Glomerular endothelial cell (primary cell): ENCODE measurements at places on chromosomes 3 and 15. TPM values are rescaled to one million over a fixed set of nuclear protein-coding genes. Genes with fewer than 3 reads are reported as not detected.

DNA sequence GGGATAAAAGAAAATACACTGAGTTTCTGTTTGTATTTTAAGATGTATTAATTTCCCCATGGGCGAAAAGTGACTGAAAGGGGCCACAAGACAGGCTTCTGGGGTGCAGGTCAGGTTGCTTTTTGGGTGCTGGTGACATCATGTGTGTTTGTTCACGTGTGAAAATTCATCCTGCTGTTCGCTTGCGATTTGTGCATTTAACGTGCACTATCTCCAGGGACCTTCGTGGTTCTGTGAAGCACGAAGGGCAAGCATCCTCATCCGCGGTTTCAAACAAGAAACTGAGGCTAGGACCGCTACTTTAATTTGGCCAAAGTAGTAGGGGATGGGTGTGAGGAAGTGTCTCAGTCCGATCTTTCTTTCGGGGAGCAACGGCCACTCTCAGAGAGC is 1.6 kb upstream of the SMAD6 start:
- no peak for DNase-seq

DNA sequence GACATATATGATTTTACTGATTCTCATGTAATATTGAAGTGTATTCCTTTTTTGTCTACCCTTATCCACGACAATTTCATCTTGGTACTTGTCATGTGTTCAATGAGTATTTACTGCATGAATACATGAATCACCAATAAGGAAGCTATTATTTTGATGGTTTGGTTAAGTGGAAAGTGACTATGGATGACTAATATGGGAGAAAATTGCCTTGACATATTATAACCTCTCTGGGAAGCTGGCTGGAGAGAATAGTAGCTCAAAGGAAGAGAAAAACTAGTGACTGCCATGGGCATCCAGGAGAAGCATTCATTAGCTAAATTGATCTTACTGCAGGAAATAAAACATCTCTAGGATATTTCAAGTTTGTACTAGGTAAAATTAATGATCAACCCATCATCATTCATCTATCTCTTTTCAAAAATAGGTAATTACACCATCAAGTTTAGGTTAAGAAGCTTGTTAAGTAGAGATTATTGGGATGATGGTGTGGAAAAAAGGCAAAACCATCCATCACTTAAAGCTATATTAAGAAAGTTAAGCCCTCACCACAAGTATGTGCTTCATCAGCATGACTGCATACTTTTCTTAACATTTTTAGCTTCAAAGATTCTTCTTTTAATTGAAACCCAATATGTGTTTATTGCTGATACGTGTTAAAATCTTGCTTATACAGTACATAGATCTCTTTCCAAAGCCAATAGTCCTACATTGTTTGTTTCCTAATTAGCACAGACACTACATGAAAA is 455.2 kb upstream of the ARPP21 start:
- DNase-seq: no peak

DNA sequence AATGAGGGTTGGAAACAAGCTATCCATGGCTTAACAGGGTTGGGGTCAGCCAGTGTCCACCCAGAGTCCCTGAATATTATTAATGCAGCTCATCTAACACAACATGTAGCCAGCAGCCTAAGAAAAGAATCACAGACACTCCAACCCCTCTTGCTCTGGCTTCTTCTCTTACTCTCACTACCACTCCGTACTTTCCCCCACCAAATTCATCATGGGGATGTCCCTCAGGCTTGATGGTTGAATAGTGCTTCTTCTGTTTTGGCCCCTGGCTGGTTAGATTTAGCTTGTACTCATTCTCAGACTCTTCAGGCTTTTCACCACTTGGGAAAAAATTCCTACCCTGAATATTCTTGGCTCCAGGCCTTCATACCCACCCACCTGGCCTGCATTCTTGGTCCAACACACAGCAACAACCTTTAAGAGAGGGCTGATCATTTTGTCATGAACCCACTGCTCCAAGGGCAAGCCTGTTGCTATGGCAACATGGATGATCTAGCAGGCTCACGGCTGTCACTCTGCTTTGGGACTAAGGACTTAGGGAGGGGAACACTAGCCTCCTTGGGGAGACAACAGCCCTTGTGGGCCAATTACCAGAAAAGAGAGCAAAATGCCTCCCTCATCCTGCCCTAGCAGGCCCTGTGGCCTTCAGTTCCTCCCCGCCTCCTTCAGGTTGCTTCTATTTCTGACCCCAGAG is 9.4 kb upstream of the MED12L start:
- no peak for DNase-seq

- DNase-seq: no peak
Measured at GRCh38 chr3:144032531-144033239, 61.1 kb downstream of the DIPK2A start.

GRCh38 chr15:87667643-87668042 is 588.9 kb downstream of the NTRK3 start:
- DNase-seq: no peak

The PPP1R14D gene
- total RNA-seq: not detected in 2 replicates

The TXNRD3 gene
- total RNA-seq: 5.4 and 5.6 TPM in 2 replicates

- DNase-seq: no peak
Measured at GRCh38 chr3:7166460-7166859, 305.5 kb downstream of the GRM7 start.

GRCh38 chr3:113630956-113631542 is 65.4 kb downstream of the USF3 start:
- no peak for DNase-seq

- DNase-seq: no peak
Measured at GRCh38 chr3:133812872-133813271, 7.3 kb downstream of the SRPRB start.

- DNase-seq: no peak
Measured at GRCh38 chr15:89175617-89176191, 45.7 kb downstream of the RLBP1 start.

DNA sequence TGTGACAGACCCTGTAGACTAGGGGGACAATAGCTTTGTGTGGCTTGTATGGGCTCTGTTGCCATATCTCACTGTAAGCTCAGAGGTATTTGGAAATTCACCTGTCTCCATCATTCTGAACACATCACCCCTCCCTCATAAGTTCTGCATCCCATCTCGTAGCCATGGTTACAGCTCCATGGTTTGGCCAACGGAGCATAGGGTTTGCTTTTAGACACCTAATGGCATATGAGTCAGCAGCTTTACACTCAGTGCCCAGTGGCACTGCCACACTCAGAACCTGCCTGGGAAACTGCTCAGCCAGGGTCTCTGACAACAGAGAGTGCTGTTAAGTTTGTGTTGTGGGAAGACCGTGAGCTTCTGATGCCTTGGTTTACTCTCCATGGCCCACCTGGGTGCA is 67.3 kb downstream of the CCK start:
- DNase-seq: no peak

GRCh38 chr15:40392986-40393948 is 10.7 kb downstream of the KNSTRN start:
- DNase-seq: no peak

The IQCH gene
- total RNA-seq: 1.1 and 1.5 TPM in 2 replicates

GRCh38 chr15:26179906-26180305 is 316.8 kb upstream of the ATP10A start:
- DNase-seq: no peak

The ZNF774 gene
- 1.3 and 1.6 TPM in 2 replicates for total RNA-seq

The CD200R1 gene
- not detected in 2 replicates for total RNA-seq

GRCh38 chr3:149511040-149511626 is 36.6 kb downstream of the TM4SF4 start:
- DNase-seq: no peak

- no peak for DNase-seq
Measured at GRCh38 chr3:182212479-182213076, 500.9 kb downstream of the SOX2 start.

The PRSS50 gene
- total RNA-seq: not detected in 2 replicates

The CELF6 gene
- 0.05 and 1.5 TPM in 2 replicates for total RNA-seq

The ECE2 gene
- not detected in 2 replicates for total RNA-seq

The SLC41A3 gene
- 44.7 and 45.7 TPM in 2 replicates for total RNA-seq

- DNase-seq: no peak
Measured at GRCh38 chr3:37887062-37887461, 25.4 kb downstream of the CTDSPL start.

DNA sequence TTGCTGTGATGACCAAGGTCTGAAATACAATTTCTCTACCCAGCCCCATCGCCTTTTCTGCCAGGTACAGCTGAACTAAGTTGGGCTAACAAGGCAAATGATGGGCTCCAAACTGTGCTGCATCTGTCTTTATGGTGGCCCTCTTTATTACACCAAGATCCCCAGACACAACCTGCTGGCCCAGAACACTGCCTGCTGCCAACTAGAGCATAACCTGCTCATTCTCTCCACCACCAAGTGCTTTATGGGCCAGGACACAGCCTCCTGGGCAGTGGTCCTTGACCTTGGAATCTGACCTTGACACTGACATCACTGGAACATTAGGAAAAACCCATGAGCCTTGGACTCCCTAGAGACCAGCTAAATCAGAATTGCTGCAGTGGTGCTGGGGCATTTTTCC is 3.3 kb downstream of the LINS1 start:
- DNase-seq: no peak

The OXSM gene
- 8.9 and 26.9 TPM in 2 replicates for total RNA-seq

GRCh38 chr3:187336322-187336721 is 31.9 kb upstream of the RTP4 start:
- DNase-seq: no peak

DNA sequence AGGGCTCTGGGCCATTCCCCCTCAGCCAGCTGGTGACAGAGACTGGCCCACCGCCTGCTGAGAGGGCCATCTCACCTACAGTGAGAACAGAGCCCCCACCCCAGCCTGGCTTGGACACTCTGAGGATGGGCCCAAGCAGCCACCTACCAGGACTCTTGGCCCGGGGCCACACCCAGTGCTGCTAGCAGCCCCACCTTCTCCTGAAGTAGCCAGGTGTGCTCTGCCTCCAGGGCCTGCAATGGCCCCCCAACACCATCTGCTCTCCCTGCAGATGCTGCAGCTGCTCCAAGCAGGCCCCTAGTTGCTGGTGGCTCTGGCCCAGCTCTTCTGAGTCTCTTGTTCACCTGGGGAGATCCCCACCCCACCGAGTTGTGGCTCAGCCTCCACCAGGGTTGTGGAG is 6.8 kb upstream of the CLK3 start:
- no peak for DNase-seq

GRCh38 chr3:49277383-49277775 is 347 bp upstream of the C3orf62 start:
- no peak for DNase-seq

The MESP1 gene
- total RNA-seq: 0.58 and 1.5 TPM in 2 replicates

DNA sequence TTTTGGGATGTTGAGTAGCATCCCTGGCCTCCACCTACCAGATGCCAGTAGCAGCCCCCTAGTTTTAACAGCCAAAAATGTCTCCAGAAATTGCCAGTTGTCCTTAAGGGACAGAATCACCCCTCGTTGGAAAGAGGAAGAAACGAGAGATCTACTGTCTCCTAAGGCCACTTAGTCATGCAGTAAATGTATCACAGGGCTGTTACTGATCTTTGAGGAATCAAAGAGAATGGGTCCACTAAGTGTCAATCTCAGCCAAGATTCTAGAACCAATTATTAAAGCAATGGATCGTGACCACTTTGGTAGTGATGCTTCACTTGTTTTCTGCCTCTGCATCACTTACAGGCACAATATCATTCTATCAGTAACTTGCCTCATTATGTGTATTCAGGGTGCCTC is 26.4 kb downstream of the POLG start:
- no peak for DNase-seq

The WDR72 gene
- 0.34 TPM in 1 of 2 replicates, not detected in the other for total RNA-seq

DNA sequence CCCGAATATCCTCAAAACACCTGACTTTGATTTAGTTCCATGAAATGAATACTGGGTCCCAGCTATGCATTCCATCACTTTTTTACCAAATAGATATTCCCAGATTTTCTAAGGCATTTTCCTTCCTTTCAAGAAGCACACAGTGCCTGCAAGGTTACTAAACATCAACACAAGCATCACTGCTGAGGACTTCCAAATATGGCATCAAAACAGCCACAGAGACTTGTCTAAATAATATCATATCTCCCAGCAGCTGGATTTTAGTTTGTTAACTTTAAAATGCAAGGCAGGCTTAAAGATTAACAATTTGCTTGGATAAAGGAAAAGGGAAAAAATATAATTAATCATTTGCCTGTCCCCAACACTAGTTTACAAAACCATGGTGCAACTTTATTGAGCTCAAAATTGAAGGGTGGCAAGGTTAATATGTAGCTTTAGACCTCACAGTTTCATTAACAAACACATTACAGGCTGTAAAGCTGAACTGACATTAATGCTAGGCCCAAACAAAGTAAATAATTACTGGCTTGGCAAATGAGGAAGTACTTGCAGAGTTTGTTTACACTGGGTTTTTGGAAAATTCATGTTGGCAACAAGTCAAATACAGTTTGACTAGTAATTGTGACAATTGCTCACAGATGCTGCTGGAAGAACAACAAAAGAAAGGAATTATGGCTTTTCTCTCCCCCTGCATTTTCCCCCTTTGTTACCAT is 401.7 kb upstream of the CDIN1 start:
- DNase-seq: no peak

DNA sequence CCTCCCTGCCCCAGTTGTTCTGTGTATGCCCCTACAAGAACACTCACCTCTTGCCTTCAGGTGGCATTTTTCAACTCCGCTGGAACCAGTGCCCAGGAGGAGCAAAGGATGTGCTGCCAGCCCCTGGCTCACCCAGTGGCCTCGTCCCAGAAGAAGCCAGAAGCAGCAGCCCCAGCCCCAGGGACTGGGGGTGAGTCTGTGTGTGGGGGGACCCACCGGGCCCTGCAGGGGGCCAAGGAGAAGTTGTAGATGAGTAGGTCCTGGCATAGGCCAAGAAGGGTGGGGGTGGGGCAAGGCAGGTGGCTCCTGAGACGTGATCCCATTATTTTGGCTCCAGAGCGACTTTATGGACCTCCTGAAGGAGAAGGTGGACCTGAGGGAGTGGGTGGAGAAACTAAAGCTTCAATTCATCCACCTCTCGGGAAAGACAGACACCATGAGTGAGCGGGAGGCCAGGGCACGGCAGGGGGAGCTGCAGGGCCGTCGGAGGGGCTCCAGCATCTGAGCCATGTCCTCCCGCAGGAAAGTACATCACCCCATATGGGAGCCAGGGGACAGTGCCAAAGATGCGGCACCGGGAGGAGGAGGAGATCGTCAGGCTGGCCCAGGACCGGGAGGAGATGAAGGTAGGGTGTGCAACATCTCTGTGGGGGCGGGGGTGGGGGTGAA is 29.3 kb downstream of the NGRN start:
- DNase-seq: no peak

DNA sequence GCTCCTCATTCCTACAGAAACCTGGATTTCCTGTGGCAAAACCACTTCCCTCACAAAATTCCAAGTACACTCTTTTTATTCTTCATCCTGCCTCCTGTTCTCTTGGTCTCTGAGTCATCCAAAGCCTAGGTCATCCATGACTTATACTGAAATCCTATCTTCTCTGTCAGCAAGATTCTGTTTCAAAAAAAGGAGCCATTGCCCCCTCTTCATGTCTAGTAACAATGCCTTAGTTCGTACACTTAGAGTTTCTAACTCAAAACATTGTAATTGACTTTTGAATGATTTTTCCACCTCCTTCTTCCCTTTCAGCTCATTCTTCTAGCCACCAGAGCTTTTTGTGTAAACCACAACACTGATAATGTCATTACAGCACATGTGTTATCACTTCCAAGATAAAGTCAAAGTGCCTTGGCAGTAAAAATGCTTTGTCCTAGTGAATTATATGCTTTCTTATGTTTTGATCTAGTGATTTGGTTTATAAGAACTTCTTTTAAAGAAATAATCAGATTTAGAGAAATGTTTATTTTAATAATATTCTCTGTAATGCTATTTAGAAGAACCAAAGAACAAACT is 256.5 kb upstream of the NECTIN3 start:
- no peak for DNase-seq

The GOLGA6D gene
- not detected in 2 replicates for total RNA-seq

GRCh38 chr3:188394623-188395022 is 240.7 kb downstream of the LPP start:
- no peak for DNase-seq
